ENCODE measurements at places on chromosomes 12 and 14.

DNA sequence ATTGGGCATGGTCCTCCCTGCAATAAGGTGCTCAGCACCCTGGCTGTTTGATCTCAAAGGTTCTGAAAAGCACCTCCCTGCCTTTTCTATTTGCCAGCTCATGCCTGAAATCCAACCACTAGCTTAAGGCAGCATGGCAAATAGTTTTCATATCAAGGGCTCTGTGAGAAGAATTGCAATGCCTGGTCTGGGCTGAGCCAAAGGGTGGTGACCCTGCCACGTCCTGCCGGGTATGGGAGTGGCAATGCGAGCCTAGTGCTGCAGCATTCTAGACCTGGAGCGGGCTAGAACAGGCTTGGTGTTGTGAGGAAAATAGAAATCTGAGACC, 2.3 kb upstream of the SCNN1A start:
- DNase-seq, result no peak

DNA sequence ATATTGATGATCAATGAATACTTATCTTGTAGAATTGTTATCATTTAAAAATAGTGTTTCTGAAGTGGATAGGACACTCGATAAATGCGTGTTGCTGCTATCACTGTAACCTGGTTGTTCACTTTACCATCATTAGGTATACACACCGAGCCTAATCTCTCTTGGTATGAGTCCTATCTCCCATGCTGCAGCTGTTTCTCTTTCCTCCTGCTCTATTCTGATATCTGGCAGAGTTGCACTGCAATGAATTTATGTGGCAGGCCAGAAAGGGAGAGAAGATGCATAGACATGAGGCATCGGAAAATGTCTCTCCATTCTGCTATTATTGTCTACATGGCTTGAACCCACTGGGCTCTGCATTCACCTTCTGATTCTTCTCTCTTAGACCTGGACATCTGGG, 26.7 kb downstream of the KCNK10 start:
- DNase-seq, result no peak

GRCh38 chr14:71354142-71354541, 446.9 kb downstream of the PCNX1 start:
- DNase-seq, result no peak

- DNase-seq, result no peak
These were observed 6.2 kb upstream of the ARID4A start for GRCh38 chr14:58292187-58292586.

DNA sequence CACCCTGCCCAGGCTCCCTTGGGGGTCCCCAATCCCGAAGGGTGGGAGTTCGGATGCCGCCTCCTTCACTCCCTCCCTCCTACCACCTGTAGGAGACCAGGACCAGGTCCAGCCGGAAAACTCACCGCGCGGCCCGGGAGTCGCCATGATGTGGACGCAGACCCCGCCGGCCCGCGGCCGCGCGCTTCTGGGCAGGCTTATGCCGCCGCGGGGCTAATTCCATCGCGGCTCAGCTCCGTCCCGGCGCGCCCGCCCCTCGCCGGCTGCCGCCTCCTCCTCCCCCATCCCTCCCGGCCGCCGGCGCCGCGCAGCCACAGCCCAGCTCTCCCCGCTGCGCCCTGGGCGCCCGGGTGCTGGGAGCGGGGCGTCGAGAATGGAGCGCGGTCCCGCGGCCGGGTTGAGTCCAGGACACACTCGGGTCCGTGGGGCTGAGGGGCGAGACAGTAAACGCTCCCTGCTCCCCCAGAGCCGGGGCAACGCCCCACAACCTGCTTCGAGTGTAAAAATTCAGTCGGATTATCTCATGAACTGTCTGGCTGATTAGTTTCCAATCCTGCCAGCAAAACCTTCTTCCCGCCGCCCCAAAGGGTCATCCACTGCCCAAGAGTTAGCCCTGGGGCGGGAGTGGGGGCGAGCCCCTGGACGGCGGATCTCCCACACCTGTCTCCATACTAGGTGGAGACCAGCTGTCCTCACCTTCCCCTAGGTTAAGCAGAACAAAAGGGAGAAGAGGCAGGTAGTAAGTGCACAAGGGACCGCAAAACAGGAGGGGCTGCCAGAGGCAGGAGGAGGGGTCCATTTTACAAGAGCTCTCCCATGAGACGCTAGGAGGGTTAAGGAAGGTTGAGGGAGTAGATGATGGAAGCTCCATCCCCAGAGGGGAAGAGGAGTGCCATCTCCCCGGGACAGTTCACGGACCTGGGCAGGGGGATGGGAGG, at the start of gene ANO2:
Gene ANO2 (minus strand): TSS at position 189 of the 938 bp plus-strand sequence. CDS start 42 bp downstream, at position 147.
- no peak for DNase-seq

- DNase-seq, result no peak
These were observed 485.9 kb downstream of the APAF1 start for GRCh38 chr12:99130808-99131553.

DNA sequence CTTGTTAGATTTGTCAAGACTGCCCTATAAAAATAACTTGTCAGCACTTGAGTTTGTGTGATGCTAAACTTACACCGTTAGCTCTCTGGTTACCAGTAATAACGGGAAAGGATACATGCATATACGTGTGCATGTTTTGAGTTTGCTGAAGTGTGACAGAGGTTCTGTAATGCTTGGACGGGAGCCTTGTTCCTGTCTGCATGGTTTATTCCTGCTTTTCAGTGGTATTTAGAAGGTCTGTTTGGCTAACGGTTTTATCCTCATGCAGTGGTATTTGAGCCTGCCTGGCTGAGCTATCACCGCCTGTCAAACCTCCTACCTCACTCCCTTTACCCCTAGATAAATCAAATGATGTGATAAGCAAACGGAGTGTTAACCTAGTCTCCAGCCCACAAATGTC, 305.6 kb downstream of the GALC start:
- DNase-seq, result no peak

DNA sequence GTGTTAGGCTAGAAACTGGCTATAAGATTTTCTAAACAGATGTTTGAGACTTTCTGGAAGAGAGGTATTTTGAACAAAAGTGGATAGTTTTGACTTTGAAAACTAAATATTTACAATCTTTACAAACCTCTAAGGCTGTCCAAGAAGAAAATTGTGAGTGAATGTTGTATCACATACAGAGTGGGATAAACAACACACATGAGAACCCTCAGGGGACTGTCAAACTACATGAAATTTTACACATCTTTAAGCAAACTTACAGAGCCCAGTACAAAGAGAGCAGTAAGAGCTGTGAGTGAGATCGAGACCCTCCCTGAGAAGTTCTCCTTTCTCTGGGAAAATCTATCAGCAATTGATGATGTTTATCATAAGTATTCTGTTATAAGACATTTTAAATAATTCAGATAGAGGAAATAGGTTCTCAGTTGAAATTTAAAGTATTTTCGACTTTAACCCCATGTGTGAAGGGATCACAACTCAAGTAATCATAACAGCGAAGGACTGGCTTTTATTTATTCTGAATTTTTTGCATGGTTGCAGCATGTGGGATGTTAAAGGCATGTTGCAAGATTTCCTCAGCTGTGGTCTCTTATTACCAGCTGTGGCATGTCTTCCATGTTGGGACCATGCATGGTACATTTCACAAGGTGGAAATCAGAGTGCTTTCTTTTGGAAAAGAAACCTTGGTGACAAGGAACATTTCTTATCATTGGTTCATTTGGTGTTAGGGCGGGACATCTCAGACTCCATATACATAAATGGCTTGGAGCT, 264.0 kb upstream of the PRICKLE1 start:
- no peak for DNase-seq

DNA sequence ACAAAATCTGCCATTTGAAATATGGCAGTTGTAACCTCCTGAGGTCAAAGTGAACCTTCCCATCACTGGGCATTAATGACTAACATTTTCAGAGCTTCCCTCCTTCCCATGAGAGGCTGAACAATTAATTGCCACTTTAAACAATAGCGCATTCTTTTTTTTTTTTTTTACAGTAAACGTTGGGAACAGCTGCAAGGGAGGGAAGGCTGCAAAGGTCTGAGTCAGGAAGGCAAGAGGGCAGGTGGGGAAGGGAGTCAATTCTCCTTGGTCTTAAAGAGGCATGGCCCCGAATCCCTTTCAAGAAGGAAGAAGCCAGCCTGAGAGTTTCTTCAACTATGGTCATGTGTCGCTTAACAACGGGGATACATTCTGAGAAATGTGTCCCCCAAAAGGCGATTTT, 41.0 kb upstream of the PLEKHG3 start:
- no peak for DNase-seq

DNA sequence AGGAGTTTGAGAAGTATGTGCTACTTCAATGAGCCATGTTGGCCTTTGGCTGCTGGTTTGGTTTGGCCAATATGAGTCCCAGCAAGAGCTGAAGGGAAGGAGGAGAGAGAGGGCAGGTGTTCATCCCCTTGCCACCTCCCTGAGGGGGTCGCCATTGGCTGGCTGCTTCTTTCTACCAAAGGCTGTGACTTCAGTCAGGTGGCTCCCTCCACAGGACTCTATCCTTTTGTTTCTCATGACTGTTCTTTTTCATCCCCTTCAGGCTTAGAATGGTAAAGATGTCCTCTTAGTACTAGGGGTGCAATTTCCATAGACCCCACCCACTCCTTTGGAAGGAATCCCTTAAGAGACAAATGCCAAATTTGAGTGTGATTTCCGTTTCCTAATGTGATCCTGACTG, 31.2 kb upstream of the OTOGL start:
- no peak for DNase-seq

GRCh38 chr14:76761136-76761959, at the start of gene VASH1:
Gene VASH1 (plus strand): TSS chr14:76761468. CDS start chr14:76762822, 1,354 bp downstream.
- no peak for DNase-seq

GRCh38 chr14:68661226-68662225, 131.3 kb downstream of the ZFP36L1 start:
- DNase-seq, result no peak

GRCh38 chr12:2185751-2186341, 133.1 kb downstream of the CACNA1C start:
- DNase-seq, result no peak

DNA sequence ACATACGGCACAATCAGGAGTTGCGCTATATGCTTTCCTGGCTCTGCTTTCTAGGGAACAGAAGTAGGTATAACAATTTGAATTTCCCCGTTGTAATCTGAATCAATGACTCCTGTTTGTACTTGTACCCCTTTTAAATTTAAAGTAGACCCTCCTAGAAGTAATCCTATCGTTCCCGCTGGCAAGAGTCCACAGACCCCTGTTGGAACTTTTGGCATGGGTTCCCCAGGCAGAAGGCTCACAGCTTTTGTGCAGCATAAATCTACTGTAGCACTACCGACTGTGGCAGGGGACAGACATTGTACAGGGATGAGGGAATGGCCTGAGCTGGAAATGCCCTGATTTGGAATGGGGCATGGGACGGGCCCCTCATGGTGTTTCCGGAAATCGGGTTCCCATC, 705.2 kb downstream of the LRFN5 start:
- no peak for DNase-seq

DNA sequence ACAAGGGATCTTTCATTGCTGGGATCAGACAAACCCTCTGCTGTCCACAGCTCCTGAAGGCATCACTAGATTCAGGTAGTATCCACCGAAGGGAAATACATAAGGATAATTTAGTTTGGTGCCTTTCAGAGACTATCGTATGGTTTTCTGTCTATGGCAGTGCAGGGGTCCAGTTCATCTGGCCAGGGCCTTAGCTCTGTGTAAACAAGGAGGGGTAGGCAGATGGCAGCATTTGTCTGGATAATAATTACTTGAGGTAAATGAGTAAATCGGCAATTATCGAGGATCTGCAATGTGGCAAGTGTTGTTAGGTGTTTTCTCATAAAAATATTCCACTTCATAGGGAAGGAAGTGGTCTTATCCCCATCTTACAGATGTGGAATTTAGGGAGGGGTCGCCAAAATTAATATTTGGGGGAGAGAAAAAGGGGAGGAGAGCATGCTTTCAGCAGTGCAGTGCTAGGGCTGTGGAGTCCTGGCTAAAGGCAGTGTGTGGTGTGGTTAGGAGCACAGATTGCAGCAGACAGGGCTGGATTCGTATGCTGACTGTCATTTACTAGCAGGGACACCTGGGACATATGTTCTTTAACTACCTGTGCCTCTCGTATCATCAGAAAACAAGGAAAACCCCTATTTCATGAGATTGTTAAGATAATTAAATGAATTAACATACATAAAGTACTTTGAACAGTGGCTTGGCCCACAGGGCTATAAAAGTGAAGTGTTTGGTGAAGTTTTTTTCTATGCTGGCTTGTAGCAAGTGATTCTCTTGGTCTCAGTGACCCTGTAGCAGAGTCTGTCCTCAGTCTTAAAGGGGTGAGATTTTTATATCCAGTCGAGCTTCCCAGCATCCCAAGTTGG, 27.1 kb downstream of the RASSF8 start:
- no peak for DNase-seq

DNA sequence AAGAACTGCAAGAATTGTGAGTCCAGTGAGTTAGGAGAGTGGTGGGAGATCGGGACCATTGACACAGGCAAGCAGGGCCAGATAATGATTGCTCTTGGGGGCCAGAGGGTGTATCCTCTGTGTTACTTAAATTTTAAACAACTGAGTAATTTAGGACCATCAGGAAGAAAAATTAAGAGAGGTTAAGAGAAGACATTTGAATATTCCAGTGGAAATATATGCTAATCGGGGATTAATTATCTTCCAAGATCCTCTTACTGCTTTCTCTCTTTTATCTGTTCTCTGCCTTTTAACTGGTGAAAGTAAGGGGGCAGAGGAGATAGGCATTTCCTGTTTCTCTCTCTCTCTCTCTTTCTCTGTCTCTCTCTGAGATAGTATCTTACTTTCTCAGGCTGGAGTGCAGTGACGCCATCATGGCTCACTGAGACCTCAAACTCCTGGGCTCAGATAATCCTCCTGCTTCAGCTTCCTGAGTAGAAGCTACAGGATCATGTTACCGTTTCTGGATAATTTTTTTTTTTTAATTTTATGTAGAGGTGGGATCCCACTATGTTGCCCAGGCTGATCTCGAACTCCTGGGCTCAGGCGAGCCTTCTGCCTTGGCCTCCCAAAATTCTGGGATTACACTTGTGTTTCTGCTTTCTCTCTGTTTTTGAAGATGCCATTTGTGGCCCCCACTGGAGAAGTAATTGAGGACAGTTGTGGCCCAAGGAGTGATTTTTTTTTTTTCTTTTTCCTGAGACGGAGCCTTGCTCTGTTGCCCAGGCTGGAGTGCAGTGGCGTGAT, 85.1 kb downstream of the DIP2B start:
- no peak for DNase-seq

GRCh38 chr12:78494911-78495310, 369.7 kb upstream of the SYT1 start:
- no peak for DNase-seq

Measured in cerebellar nuclear complex (tissue), 1 donor.